ENCODE measurements at places on chromosomes 12 and 14. TPM values are rescaled to one million over a fixed set of nuclear protein-coding genes. Genes with fewer than 3 reads are reported as not detected.

AQP2 gene
- 0.77 TPM for polyA plus RNA-seq

RBMS2 gene
- polyA plus RNA-seq = 11.0 TPM

ENDOU gene
- polyA plus RNA-seq = 0.45 TPM

GPN3 gene
- polyA plus RNA-seq = 24.6 TPM

MSI1 gene
- 2.1 TPM for polyA plus RNA-seq

KITLG gene
- polyA plus RNA-seq = 3.3 TPM

PTPN21 gene
- 12.0 TPM for polyA plus RNA-seq

PTGR2 gene
- polyA plus RNA-seq = 33.3 TPM

NUAK1 gene
- polyA plus RNA-seq = 10.0 TPM

SLC4A8 gene
- 0.02 TPM for polyA plus RNA-seq

DAZAP2 gene
- polyA plus RNA-seq = 135 TPM

RIN3 gene
- 7.5 TPM for polyA plus RNA-seq

GNB3 gene
- 3.1 TPM for polyA plus RNA-seq

PLA2G1B gene
- polyA plus RNA-seq = not detected

EGLN3 gene
- polyA plus RNA-seq = 85.6 TPM

KRT6C gene
- polyA plus RNA-seq = not detected

ACOT4 gene
- polyA plus RNA-seq = 0.63 TPM

KIF5A gene
- polyA plus RNA-seq = 0.20 TPM

AQP6 gene
- 0.32 TPM for polyA plus RNA-seq

TAS2R42 gene
- polyA plus RNA-seq = not detected

FOXG1 gene
- polyA plus RNA-seq = 0.20 TPM

OTX2 gene
- not detected for polyA plus RNA-seq

PPP4R4 gene
- polyA plus RNA-seq = 0.27 TPM

TMTC3 gene
- polyA plus RNA-seq = 2.1 TPM

FAM222A gene
- polyA plus RNA-seq = 14.8 TPM

FLVCR2 gene
- polyA plus RNA-seq = 1.3 TPM

NCAPD2 gene
- polyA plus RNA-seq = 5.7 TPM

RD3L gene
- polyA plus RNA-seq = 39.6 TPM

GLT1D1 gene
- 0.07 TPM for polyA plus RNA-seq

GCH1 gene
- polyA plus RNA-seq = 2.5 TPM

EIF2S1 gene
- polyA plus RNA-seq = 57.2 TPM

PLEKHH1 gene
- 4.0 TPM for polyA plus RNA-seq

SELPLG gene
- 1.9 TPM for polyA plus RNA-seq

CREBL2 gene
- 16.7 TPM for polyA plus RNA-seq

SMARCC2 gene
- polyA plus RNA-seq = 28.6 TPM

KLRD1 gene
- 0.75 TPM for polyA plus RNA-seq

NEDD8 gene
- polyA plus RNA-seq = 302 TPM

HOXC6 gene
- polyA plus RNA-seq = 0.48 TPM

GPR137C gene
- 0.68 TPM for polyA plus RNA-seq

LYZ gene
- 16.5 TPM for polyA plus RNA-seq

RNASE7 gene
- polyA plus RNA-seq = not detected

SP1 gene
- 8.3 TPM for polyA plus RNA-seq

SOAT2 gene
- polyA plus RNA-seq = 0.07 TPM

SSPN gene
- polyA plus RNA-seq = 21.5 TPM

HEATR5A gene
- polyA plus RNA-seq = 15.0 TPM

EML5 gene
- 0.14 TPM for polyA plus RNA-seq

KRT7 gene
- polyA plus RNA-seq = 0.16 TPM

CISTR gene
- 2.8 TPM for polyA plus RNA-seq

ATXN7L3B gene
- polyA plus RNA-seq = 12.6 TPM

PLXNC1 gene
- 2.4 TPM for polyA plus RNA-seq

CABP1 gene
- 3.0 TPM for polyA plus RNA-seq

POLE2 gene
- 0.81 TPM for polyA plus RNA-seq

TSPAN31 gene
- polyA plus RNA-seq = 43.9 TPM

DIO2 gene
- 0.48 TPM for polyA plus RNA-seq

NABP2 gene
- 19.1 TPM for polyA plus RNA-seq

PPP1CC gene
- polyA plus RNA-seq = 120 TPM

P2RX2 gene
- polyA plus RNA-seq = not detected

HPD gene
- polyA plus RNA-seq = 2.0 TPM

Measured in right cardiac atrium (tissue), 5 donors.